Psoas muscle (tissue), 8 donors: ENCODE measurements at places on chromosomes 7 and 10. TPM values are rescaled to one million over a fixed set of nuclear protein-coding genes. Genes with fewer than 3 reads are reported as not detected.

EGR2 gene
- polyA plus RNA-seq: 0.26 TPM

UCN3 gene
- not detected for polyA plus RNA-seq

FRMD4A gene
- 6.0 TPM for polyA plus RNA-seq

AFAP1L2 gene
- polyA plus RNA-seq: 1.4 TPM

SPDYE6 gene
- 0.05 TPM for polyA plus RNA-seq

PLXNA4 gene
- 0.16 TPM for polyA plus RNA-seq

CHAT gene
- not detected for polyA plus RNA-seq

WASL gene
- polyA plus RNA-seq: 18.4 TPM

FOXI2 gene
- not detected for polyA plus RNA-seq

ZNF736 gene
- 5.3 TPM for polyA plus RNA-seq

ERVW-1 gene
- polyA plus RNA-seq: 0.03 TPM

TMEM229A gene
- polyA plus RNA-seq: 0.03 TPM

PRSS58 gene
- polyA plus RNA-seq: not detected
